ENCODE measurements at places on chromosomes 13 and 19.

GRCh38 chr19:39078436-39079200, 5.5 kb upstream of the ACP7 start:
- peak; percentile 86 for DNase-seq

DNA sequence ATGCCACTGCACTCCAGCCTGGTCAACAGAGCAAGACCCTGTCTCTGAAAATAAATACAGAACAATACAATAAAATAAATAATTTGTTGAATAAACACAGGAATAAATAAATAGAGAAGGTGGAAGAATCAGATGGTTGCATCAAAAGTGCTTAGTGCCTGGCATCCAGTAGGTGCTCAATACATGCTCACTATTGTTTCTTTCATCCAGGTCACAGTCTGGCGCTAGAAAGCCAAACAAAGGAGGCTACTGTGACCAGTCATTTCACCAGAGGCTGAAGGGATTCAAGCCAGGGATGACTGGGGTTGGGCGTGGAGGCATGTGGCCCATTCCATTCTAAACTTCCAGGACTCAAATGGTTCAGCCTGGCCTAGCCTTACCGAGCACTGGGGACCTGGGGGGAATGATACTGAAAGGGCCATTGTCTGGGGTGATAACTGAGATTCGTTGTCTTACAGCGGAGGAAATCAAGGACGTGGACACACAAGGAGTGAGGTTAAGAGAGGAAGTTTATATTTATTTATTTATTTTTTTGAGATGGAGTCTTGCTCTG, 3.6 kb upstream of the NDUFB7 start:
- DNase-seq: no peak

DNA sequence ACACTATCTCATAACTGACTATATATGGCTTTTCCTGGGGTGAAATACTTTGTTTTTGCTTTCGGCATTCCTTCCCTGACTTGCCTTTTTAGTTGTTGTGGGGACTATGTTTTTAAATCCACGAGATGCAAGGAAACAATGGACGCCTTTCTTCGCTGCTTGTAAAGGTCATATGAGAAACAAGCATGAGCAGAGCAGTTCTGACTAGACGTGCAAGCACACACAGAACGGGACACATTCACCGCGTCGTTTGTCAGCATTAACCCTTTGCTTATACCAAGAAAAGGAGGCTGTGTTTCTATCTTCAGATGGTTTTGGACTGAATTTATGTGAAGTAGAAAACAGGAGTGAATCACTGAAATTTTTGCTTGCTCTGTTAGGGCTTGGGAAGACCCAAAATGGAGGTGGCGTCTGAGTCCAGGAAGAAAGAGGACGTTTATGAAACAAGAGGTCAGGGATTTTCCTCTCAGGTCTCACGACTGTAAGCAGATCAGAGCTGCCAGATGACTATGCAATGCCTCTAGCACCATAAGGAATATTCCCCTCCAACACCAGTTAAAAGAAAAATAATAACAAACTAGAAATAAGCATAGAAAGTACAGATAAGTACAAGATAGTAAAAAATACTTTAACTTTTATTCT, 358.9 kb downstream of the DLEU7 start:
- no peak for DNase-seq

- DNase-seq: no peak
Observed at GRCh38 chr19:46975925-46976782, 43.5 kb upstream of the NPAS1 start.

- no peak for DNase-seq
Observed at GRCh38 chr19:23071147-23071511, 45.7 kb upstream of the ZNF730 start.

DNA sequence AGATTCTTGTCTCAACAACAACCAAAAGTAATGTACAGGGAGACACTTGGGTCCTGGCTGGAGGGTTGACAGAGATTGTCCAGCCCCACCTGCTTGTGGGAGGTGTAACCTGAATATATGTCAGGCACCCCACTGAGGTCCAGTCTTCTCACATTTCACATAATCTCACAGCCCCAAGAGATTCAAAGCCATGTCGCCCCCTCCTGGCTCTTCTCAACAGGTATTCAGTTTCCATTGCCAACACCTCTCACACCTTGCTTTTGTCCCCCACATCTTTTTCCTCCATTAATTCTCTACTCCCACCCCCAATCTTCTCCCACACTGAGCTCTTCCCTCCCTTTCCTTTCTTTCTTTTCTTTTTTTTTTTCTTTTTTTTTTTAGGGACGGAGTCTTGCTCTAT, 11.2 kb downstream of the UNC13A start:
- DNase-seq: no peak

- DNase-seq: no peak
Observed at GRCh38 chr13:32225481-32225931, 89.7 kb downstream of the ZAR1L start.

DNA sequence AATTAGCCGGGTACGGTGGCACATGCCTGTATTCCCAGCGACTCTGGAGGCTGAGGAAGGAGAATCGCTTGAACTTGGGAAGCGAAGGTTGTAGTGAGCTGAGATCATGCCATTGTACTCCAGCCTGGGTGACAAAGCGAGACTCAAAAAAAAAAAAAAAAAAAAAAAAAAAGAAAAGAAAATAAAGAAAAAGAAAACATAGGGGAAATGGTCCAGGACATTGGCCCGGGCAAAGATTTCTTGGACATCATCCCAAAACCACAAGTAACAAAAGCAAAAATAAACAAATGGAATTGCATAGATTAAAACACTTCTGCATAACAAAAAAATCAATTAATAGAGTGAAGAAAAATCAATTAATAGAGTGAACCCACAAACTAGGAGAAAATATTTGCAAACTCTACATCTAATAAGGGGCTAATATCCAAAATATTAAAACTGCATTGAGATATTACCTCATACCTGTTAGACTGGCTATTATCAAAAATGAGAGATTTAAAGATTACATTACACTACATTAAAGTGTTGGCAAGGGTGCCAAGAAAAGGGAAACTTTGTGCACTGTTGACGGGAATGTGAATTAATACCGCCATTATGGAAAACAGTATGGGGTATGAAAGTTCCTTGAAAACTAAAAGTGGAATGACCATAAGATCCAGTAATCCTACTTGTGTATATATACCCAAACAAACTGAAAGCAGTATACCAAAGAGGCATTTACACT, 18.5 kb upstream of the ABCC4 start:
- DNase-seq: no peak

GRCh38 chr19:49889687-49890348, 6.9 kb downstream of the IL4I1 start:
- DNase-seq: no peak

- DNase-seq: no peak
Observed at GRCh38 chr13:94829837-94830365, 117.6 kb upstream of the SOX21 start.

DNA sequence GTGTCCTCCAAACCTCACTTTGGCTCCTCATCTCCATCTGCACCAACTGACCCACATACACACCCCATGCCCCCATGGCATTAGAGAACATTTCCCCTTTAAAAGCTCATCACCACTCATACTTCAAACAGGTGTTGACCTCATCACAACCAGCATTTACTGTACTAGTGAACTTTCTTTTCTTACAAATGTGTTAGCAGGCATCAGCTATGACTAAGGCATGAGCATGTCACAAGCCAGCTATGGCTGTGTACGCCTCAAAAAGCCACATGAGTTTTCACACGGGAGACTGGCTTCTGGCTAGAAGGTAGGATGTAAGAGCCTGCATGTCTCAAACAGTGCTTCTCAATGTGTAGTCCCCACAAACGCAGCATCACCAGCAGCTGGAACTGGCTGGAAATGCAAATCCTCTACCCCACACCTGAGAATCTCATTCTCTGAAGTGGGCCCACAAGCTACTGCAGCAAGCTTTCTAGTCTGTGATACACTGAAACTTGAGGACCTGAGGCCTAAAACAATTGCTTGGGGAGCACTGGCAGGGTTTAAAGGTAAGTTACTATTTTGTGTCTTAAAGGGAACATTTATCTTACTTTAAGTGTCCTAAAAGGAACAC, 66.8 kb downstream of the TUBGCP3 start:
- DNase-seq: no peak

DNA sequence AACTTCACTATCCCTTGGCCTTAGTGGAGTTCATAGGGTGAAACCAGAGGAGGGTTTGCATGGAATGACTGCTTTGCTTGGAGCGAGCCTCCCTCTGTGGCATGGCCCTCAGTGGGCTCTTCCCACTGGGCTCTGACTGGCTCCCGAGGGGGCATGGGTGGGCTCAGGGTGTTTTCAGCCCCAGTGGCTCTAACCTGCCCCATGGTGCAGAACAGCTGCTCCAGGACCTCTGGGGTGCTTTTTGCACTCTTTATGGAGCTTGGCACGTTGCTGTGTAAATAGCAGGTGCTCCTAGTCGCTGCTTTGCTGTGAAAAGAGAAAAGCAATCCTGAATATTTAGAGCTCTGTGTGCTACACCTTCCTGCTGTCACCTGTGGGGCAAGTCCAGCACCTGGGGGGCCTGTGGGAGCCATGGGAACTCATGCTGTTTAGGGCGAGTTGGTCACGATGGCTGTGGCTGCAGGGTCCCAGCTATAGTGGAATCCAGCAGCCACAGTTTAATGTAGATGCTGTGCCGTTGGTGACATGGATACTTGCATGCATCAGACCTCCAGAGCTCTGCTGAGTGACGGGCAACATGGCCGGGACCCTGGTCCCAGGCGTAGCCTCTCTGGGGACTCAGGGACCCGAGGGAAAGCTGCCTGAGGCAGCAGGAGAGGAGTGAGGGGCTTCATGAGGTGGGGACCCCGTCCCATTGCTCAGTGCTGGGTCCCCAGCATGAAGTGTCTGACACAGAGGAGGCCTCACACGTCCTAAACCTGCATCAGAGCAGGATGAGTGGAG, 14.3 kb upstream of the MCF2L start:
- DNase-seq: no peak

DNA sequence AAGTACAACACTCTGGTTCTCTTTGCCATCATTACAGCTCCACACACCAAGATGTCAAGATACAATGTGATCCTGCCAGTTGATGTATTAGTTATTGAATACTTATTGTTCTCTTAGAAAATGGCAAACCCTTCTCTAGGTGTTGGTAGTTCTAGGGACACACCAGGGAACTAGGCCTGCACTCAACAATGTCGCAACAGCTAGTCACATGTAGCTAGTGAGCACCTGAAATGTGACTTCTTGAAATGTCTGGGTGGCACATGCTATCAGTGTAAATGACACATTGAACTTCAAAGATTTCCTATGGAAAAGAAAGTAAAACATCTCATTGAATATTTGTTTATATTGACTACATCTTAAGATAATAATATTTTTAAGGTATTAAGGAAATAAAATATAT, 49.7 kb downstream of the DACH1 start:
- DNase-seq: no peak

DNA sequence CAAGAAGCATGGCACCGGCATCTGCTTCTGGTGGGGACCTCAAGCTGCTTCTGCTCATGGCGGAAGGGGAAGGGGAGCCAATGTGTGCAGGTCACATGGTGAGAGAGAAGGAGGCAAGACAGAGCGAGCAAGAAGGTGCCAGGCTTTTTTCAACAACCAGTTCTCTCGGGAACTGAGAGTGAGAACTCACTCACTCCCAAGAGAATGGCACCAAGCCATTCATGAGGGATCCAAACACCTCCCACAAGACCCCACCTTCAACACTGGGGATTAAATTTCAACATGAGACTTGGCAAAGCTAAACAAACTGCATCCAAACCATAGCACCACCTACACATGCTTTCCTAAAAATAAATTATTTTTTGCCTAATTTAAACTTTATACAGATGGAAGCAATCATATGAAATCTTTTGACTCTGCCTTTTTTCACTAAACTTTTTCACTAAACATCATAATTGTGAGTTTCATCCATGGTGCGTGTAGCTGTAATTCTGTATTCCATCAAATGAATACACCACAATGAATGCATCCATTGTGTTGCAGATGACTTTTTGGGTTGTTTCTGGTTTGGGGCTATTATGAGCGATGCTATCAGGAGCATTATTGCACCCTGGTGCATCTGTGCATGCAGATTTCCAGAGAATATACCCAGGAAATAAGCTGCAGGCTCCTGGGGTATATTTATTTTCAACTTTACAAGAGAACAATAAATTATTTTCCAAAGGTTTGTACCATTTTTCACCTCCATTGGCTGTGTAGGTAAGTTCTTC, 14.6 kb upstream of the IPO5 start:
- DNase-seq: no peak

- DNase-seq: no peak
Observed at GRCh38 chr13:59495299-59495698, 668.4 kb downstream of the DIAPH3 start.

- no peak for DNase-seq
Observed at GRCh38 chr13:80012251-80012650, 328.7 kb downstream of the SPRY2 start.

GRCh38 chr19:49781394-49781793, 14.6 kb downstream of the AP2A1 start:
- DNase-seq: no peak

GRCh38 chr19:19508217-19508616, 7.1 kb downstream of the TSSK6 start:
- DNase-seq: no peak

- DNase-seq: no peak
Observed at GRCh38 chr13:73835138-73835721, 299.0 kb downstream of the KLF12 start.

DNA sequence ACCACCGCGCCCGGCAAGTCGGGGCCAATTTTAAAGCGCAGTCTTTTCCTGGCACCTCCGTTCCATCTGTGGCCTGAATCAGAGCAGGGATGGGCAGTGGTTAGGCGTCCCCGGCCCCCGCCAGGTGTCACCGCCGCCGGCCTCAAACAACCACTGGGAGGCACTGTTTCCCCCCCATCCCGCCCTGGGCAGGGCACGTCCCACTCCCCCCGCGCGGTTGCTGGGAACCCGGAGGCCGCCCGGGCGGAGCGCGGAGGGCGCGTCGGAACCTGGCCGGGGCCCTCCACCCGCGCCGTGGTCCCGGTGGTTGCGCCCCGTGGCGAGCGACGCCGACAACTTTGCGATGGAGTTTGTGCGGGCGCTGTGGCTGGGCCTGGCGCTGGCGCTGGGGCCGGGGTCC, at the start of gene GRIN3B:
Gene GRIN3B, plus strand, starts transcription at position 325 of the 400 bp plus-strand sequence. Its CDS starts 19 bp downstream, at position 344.
- DNase-seq: peak; percentile 100

DNA sequence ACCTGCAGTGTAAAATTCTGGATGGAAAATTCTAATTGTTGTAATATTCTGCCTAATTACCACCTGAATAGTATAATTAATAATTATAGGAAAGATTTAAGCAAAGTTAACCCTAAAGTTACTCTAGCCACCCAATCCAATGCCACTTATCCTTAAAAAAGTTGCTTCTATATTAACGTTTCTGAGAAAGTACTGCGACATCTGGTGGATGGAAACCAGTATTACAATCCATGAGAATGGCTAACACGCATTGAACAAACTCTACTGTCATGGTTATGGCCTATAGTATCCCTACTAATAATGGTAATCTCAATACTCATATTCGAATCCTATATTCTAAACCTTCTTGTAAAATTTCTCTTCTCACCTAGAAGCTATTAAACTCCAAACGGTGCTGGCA, 1551.8 kb downstream of the SLITRK1 start:
- DNase-seq: no peak

DNA sequence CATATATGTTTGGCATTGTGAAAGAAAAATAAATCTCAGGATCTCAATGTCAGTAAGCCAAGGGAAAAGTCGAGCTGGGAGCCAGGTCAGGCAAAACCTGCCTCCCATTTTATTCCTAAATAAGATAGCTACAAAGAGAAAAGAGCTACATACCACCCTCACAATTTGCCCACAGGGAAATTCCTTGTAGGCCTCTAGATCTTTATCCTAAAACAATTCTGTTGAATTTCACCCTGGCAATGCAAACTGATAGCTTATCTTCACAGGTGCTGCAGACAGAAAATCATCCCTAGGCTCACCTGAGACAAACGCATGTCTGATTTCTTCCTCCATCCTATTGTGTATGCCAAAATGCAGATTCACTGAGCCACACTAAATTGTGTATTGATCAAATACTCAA, 2587.1 kb downstream of the PCDH9 start:
- DNase-seq: no peak
